ENCODE measurements at places on chromosomes 3 and 15. TPM values are rescaled to one million over a fixed set of nuclear protein-coding genes. Genes with fewer than 3 reads are reported as not detected.

Gene XCR1
- 0.06 TPM for polyA plus RNA-seq

Gene BNC1
- polyA plus RNA-seq: 0.22 TPM

Gene DIS3L
- polyA plus RNA-seq: 43.8 TPM

Gene MUSTN1
- 0.60 TPM for polyA plus RNA-seq

Gene PIK3CB
- polyA plus RNA-seq: 34.3 TPM

Gene DENND6A
- polyA plus RNA-seq: 28.7 TPM

Gene ST8SIA2
- polyA plus RNA-seq: 5.1 TPM

Gene TERB2
- polyA plus RNA-seq: not detected

Gene NPAP1
- 0.24 TPM for polyA plus RNA-seq

Gene SPINT1
- polyA plus RNA-seq: 61.5 TPM

DNA sequence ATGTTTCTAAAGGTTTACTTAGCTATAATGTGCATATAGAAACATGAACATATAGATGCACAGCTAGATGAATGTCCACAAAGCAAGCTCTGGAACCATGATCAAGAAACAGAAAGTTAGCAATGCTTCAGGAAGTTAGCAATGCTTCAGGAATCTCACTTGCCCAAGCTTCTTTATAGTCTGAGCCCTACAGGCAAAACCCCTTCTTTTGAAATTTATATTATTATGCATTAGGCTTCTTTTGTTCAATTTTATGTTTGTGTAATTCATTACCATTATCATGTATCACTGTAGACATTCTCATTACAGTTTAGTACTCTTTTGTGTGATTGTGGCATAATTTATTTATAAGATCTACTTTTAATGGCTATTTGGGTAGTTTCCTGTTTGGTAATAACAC is 286.4 kb upstream of the BCHE start:
- DNase-seq: no peak

DNA sequence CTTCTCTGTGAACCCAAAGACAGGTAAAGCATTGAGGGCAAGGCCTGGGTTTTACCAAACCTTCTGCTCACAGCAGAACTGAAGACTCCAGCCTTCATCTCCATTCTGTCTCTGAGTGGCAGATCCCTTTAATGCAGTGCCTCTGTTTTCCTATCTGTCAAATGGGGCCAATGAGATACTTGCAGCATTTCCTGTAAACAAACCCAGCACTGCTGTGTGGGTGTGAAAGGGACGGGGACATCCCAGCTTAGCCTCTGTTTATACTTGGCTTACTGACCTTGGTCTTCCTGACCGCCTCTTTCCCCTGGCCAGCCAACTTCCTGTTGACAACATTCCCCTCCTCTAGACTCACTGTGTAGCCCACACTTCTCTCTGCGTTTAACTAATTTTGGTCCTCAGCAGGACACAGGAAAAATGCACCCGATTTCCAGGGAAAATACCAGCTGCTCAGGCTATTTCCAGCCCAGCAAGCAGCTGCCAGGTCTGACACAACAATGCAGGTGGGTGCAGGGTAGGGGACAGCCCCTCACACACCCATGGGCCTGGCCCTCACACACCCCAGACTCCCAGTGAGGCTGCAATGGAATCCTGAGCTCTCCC is 105.9 kb upstream of the HERC1 start:
- DNase-seq: no peak

GRCh38 chr3:134034005-134034785 is 4.5 kb upstream of the SLCO2A1 start:
- no peak for DNase-seq

DNA sequence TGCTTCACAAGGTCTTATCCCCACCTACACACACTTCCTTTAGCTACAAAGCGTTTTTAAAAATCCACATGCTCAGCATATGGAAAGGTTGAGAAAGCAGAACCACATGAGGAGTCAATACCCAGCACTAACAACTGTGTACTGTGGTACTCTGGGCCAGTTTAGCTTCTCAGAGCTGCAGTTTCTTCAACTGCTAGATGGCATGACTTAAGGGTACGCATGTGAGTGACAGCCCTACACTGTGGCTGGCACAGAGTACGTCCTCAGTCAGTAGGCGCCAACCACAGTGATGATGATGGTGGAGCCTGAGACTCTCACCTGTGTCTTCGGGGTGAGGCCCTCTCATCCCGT is 17.4 kb downstream of the CCDC12 start:
- DNase-seq: no peak

DNA sequence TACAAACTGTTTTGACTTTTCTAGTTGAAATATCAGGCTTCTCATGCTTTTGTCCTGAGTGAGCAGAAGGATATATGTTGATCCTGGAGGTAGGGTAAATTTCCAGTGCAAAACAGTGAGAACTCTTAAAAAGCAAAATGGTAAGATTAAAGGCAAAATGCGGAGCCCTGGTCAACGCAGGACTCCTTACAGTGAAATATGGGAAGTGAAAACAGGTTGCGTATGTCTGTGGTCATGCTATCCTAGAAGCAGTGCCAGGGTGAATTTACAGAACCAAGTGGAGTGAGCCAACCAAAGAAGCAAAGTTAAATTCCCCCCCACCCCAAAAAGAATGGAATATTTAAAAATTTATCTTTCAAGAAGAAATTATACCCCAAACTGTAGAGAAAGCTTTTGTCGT is 256.4 kb downstream of the NR2F2 start:
- DNase-seq: no peak

GRCh38 chr3:125116311-125117080 is 60.7 kb upstream of the HEG1 start:
- DNase-seq: peak; percentile 50

DNA sequence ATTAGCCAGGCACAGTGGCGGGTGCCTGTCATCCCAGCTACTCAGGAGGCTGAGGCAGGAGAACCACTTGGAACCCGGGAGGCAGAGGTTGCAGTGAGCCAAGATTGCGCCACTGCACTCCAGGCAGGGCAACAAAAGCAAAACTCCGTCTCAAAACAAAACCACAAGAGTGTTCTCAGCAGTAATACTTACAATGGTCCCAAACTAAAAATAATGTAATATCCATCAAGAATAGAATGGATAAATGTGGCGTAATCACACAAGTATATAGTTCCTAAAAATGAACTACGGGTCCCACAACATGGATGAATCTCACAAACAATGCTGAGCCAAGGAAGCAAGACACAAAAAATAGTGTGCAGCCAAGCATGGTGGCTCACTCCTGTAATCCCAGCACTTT is 39.2 kb downstream of the STAG1 start:
- DNase-seq: no peak

- DNase-seq: no peak
Measured at GRCh38 chr3:72597756-72598195, 250.5 kb downstream of the SHQ1 start.

- DNase-seq: peak; percentile 47
Measured at GRCh38 chr3:25173606-25174005, 254.5 kb upstream of the RARB start.

GRCh38 chr15:97959724-97960363 is 659 bp upstream of the ARRDC4 start:
- DNase-seq: no peak

DNA sequence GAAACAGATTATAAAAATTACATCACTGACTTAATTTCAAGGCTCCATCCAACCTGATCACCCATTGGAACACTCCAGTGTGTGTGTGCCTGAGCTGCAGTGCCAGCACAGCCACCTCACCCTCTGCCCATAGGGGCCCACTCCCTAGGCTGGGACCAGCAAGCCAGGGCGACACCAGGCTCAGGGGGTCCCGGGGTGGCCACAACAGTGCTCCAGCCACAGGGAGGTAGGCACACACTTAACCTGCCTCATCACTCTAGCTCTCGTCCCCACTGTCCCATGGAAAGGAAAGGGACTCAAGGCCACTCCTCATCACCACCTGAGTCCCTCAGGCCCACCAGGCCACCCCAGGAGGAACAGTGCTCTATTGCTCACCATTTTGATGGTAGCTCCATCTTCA is 24.9 kb downstream of the ZXDC start:
- DNase-seq: no peak

- no peak for DNase-seq
Measured at GRCh38 chr3:24263069-24263668, 231.5 kb downstream of the THRB start.

DNA sequence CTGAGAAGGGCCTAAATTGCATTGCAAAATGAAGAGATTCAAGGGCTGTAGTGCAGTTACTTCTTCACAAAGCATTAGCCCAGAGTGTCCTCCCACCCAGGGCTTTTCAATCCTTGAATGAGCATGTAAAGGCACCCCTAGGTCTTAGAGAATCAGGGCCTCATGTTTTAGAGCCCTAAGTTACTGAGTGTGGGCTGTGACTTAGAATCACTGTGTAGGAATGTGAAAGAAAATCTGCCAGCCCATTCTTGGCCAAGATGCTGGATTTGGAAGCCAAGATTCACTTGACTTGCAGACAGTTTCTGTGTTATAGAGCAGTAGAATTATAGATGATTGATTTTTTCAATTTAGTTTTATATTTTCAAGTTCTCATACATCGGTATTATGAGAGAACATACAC is 153.2 kb downstream of the MYRIP start:
- no peak for DNase-seq

GRCh38 chr3:128362026-128362965 is 104.4 kb downstream of the DNAJB8 start:
- DNase-seq: no peak

DNA sequence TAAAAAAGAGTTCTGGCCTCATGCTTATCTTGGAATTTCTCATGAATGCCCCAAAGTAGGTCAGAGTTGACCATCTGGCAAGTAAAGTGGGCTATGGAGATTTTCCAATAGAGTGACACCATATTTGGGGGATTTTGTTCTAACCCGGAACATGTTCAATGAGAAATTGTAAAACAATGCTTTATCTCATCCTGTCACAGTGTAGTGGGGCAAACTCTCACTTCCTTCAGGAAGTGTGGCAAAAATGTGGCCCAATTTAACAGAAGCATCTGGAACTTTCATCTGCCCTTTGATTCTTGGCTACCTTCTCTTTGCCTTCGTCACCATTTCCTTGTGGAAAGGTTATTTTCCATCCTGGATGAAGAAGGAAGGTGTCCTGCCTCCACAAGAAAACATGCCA is 70.8 kb downstream of the ADAMTS9 start:
- DNase-seq: no peak

DNA sequence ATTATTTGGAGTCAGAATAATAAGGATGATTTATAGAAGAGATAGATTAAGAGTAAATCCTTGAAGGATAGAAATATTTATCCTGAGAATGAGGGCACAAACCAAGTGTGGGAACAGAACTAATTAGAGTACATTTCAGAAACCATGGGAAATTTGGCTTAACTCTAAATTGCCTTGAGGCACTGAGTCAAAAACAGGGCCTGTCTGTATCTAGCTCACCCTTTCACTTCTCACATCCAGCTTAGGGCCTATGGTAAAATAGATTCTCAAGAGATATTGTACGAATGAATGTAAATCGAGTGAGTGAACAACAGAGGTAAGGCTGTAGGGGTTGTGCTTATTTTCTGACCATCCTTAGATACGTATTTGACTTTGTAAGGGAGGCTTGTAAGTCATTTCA is 586.1 kb upstream of the DPPA4 start:
- DNase-seq: no peak

- DNase-seq: no peak
Measured at GRCh38 chr15:91561371-91562100, 292.0 kb upstream of the SLCO3A1 start.

- DNase-seq: no peak
Measured at GRCh38 chr3:126179825-126180476, 435 bp downstream of the ALDH1L1 start.

GRCh38 chr15:84961114-84961452 is 20.6 kb upstream of the PDE8A start:
- DNase-seq: no peak

DNA sequence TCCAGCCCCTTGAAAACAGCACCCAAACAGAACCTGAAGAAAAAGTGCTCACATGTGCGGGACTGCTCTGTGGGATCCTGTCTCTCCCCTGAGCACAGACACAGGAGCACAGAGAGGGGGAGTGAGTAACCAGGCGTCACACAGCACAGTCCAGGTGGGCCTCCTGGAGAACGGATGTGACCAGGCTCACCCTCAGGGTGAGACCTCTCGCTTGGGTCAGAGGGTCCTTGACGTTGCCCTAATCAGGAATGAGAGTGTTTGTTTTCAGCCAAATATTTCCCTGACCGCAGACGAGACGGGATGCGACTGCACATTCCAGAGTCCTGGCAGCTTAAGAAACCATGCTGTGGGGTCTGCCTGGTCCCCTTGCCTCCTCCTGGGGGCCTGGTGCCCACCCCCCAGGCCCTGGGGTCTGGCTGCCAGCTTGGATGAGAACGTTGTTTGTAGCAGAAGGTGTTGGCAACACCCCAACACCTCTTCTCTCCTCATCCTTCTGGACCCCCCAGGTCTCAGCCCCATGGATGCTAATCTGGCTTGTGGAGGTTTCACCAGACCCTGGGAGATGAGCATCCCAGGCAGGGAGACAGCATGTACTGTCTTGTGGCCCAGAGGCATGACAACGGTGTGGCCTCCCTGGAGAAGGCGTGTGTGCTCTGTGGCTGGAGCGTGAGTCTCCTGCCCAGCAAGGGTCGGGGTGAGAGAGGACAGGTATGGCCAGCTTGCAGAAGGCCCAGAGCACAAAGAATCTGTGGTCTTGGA is 42.1 kb upstream of the SLC6A6 start:
- no peak for DNase-seq
